ENCODE measurements at places on chromosomes 5 and 9.
A peak's percentile ranks its signal among the peaks of the same experiment; 100 is the strongest.

DNA sequence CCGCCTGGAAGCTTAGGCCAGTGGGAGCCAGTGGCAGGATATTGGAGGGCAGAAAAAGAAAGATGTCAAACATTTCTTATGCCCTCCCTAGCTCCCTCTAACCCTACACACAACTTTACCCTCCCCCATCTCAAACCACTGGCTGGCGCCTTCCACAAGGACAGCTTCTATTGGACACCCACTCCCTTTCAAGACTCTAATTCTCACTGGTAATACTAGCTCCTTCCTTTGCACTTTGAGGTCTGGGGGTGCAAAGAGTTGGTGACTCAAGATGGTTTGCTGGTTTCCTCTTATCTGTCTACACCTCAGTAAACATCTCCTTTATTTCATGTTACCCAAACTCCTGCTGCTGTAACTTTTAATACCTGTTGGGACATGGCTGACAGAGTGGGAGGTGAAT lies 11.6 kb upstream of the ITGA1 start:
- DNase-seq: no peak

- DNase-seq: peak; percentile 77
These were observed 13.9 kb upstream of the KIF12 start for GRCh38 chr9:114112778-114113584.

DNA sequence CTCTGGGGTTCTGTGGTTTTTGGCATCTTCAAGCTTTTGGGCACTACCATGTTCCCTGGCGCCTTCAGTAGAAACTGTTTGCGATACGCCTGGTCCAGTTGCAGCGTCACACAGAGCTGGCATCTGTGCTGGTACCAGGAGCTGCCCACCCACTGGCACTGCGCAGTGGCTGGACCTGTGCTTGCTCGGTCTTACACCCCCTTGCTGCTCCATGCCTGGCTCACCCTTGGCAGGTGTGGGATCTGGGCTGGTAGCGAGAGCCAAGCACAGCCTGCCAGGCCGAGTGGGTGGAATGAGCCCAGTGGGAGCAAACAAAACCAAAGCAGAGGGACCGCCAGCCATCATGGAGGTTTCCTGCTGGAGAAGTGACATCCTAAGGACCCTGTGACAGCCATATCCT lies 170.2 kb upstream of the IRX2 start:
- no peak for DNase-seq

- DNase-seq: no peak
These were observed 54.8 kb upstream of the RIC1 start for GRCh38 chr9:5574097-5574496.

DNA sequence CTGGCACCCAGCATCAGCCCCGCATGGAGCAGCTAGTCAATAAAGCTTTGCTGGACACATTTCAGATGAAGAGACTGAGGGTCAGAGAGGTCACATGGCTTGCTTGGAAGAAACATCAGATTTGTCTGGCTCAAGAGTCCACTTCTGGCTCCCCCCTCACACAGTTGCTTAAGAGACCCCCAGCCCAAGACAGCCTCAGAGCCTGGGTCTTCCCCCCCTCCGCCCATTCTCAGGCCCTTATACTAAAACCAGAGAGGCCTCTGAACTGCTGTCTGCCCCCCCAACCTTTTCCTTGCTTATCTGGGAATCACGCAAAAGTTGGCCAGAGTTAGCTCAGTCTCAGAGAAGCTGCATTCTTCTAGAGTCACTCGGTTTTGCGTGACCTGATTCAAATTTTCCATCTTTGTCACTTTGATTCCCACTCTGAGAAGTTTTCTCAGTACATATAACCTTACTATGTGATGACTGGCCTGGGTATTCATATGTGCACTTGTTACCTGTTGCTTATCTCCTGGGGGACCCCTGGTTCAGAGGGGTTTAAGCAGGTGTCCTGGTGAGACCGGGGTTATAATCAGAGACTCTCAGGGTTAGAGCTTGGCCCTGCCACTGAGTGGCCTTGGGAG lies 145.4 kb upstream of the IER5L start:
- no peak for DNase-seq

DNA sequence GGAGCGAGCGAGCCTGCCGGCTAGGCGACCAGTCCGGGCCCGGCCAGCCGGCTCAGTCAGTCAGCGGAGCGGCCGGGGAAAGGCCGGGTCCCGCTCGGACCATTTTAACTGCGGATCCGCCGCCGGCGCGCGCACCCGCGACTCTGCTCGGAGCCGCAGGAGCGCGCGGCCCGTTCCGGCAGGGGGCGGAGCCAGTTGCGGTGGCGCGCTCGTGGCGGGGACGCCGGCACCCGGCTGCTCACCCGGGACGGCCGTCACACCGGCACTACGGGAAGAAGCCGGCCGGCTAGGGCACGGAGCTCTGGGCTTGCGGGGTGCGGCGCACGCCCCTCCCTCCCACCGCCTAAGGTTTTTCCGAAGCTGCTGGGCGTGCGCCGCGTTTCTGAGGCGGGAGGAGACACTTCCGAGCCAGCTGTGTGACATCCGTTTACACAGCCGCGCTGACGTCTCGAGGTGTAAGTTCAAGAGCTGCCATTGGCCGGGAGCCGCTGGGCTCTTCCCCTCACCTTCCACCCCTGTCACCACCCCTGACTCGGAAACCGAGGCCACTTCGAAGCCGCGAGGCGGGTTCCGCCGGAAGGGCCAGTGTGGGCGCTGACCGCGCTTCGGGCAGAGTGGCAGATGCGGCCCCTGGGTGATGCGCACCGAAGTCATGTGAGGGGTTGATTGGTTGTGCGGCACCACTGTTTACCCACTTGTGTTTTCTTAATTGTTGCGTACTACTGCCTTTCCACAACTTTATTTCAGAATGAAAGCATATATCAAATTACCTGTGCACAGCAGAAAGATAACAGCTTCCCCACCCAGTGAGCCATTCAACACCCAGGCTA lies at the start of gene FBXL17:
Gene FBXL17, minus strand, starts transcription at position 145 of the 830 bp plus-strand sequence.
- peak; percentile 93 for DNase-seq

DNA sequence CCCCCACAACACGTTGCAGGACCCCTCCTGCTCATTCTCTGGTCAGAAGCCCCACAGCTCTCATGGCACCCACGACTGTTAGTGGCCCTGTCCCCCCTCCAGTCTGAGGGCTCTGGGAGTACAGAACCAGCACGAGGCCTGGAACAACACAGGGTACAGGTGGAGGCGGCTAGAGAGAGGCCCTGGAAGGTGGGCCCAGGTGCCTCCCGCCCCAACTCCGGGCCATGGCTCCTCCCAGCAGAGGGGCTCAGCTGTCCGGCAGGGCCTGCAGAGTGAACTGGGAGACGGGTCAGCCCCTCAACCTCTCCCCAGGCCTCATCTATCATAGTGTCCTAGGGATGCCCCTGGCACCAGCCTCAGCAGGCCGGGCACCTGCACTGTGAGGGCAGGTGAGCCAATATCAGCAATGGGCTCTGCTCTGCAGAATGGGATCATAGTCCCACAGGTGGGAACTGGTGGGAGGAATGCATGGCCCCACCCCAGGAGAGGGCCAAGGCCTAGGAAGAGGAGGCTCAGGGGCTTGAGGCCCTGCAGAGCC lies 58.6 kb downstream of the BARX1 start:
- DNase-seq: no peak

- DNase-seq: no peak
These were observed 80.9 kb downstream of the GOLPH3 start for GRCh38 chr5:32092938-32093812.

DNA sequence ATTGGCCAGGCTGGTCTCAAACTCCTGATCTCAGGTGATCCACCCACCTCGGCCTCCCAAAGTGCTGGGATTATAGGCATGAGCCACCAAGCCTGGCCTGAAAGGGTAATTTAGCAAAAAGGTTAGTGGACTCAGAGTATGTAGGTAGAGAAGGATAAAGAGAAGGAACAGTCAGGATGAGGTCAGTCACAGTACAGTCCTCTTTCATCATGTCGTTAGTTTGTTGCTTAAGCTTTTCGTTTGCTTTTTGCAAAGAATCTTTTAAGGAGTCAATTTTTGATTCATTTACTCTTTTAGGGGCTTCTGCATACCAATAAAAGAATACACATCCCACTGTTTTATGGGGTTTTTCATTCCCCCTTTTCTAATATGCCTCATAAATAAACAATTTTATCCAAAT lies 17.8 kb upstream of the GBGT1 start:
- DNase-seq: no peak

GRCh38 chr9:126625329-126626126 lies 11.8 kb downstream of the LMX1B start:
- DNase-seq: no peak

DNA sequence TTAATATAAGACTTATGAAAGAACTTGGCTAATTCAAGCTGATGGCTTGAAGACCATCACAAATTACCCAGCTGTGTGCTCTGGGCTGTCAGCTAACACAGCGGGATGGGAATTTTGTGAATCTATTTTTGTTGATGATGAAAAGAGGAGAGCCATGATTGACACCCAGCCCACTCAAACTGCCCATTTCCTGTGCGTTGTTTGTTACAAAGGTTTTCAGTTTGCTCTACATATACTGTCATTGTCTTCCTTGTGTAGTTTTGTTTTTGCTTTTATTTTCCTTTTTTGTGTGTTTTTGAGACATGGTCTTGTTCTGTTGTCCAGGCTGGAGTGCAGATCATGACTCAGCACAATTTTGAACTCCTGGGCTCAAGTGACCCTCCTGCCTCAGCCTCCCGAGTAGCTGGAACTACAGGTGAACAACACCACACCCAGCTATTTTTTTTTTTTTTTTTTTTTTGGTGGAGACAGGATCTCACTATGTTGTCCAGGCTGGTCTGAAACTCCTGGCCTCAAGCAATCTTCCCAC lies 400.3 kb downstream of the ICE1 start:
- DNase-seq: no peak

DNA sequence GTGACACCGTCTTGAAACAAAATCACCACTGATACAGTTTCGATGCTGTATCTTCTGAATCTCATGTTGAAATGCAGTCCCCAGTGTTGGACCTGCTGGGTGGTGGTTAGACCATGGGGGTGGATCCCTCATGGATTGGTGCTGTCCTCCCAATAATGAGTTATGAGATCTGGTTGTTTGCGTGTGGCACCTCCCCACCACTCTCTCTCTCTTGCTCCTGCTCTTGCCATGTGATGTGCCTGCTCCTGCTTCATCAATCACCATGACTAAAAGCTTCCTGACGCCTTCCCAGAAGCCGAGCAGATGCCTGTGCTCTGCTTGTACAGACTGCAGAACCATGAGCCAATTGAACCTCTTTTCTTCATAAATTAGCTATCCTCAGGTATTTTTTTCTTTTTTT lies 15.2 kb upstream of the C5orf15 start:
- DNase-seq: no peak

DNA sequence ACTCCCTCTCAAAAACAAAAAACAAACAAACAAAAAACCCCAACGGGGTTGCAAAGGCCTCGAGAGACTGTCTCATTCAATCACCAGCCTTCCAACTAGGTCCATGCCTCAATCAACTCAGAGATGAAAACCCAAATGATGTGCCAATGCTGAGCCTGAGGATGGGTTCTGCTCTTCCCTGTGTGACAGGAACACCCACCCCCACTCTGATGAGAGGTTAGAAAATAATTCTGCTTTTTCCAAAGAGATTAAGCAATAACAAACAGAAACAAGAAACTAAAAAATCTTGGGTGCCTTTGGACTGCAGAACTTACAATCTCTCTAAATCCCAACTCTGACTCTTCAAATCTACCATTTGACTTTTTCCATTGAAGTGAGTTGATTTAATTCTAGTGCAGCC lies 25.5 kb upstream of the FBP1 start:
- no peak for DNase-seq

- no peak for DNase-seq
These were observed 293.4 kb downstream of the EDIL3 start for GRCh38 chr5:84091127-84091799.

DNA sequence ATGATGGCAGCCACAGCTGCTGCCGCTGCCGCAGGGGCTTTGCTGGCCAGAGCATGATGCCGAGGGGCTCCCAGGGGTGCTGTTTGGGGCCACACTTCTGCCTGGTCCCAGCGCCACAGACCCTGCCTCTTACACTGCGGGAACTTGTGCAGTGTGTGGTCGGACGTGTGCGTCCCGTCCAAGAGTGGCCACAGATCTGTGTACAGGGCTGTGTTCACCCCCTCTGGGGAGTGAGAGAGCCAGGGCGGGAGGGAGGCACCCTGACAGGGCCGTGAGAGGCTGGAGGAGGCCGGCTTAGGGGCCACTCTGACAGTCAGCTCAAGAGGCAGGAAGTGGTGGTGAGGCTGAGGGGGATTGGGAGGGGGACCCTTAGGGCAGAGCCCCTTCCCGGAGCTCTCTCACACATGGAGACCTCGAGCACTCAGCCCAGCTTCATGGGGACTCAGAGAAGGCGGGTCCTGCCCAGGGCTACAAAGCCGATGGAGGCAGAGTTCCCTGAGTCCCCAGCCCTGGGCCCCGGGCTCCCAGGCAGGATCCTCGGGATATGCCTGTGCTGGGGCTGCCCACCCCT lies 13.1 kb upstream of the CARD19 start:
- no peak for DNase-seq

GRCh38 chr9:5871785-5872184 lies 18.9 kb upstream of the MLANA start:
- no peak for DNase-seq

GRCh38 chr5:62969409-62970120 lies 390.9 kb downstream of the LRRC70 start:
- no peak for DNase-seq

- DNase-seq: no peak
These were observed 232.3 kb upstream of the PTGER4 start for GRCh38 chr5:40447438-40447837.

GRCh38 chr5:179800696-179801201 lies 5.9 kb downstream of the MGAT4B start:
- DNase-seq: no peak

GRCh38 chr9:129486756-129487657 lies 133.9 kb downstream of the C9orf50 start:
- DNase-seq: peak; percentile 89

DNA sequence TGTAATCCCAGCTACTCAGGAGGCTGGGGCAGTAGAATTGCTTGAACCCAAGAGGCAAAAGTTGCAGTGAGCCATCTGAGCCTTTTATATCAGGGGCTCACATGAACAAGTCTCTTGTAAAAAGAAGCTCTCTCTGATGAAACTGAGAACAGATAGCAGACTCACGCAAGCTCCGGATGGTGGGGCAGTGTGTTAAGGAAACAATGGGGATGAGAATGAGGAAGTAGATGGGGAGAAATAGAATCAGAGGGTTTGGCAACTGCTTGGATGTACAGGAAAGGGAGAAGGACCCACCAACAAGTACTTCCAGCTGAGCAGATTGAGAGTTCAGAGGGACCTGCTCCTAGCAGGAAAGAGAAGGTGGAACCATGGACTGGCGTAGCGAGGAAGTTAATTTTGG lies 18.6 kb downstream of the TMEM252 start:
- DNase-seq: no peak

GRCh38 chr5:170425731-170426130 lies 36.6 kb upstream of the KCNMB1 start:
- DNase-seq: no peak

GRCh38 chr9:117374076-117374725 lies 40.7 kb downstream of the ASTN2 start:
- DNase-seq: no peak

- DNase-seq: no peak
These were observed 61.8 kb upstream of the CPLX2 start for GRCh38 chr5:175809531-175810121.

DNA sequence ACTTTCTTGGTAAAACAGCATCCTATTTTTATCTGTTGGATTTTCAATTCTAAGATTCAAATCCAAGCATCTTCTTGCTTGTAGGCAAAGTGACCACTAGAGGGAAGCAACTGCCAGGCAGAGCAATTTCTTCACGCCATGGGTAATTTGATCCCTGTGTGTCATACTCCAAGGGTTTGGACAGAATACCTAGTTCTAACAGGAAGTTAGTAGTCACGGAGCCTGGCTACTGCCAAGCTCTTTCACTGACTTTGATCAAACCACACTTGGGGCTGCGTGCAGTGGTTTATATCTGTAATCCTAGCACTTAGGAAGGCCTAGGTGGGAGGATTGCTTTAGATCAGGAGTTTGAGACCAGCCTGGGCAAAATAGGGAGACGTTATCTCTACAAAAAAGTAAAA lies 473.6 kb upstream of the TNC start:
- no peak for DNase-seq
